Adrenal gland (tissue), 19 donors: ENCODE measurements at places on chromosomes 7 and 10. TPM values are rescaled to one million over a fixed set of nuclear protein-coding genes. Genes with fewer than 3 reads are reported as not detected.

PHKG1 gene
- 5.8 TPM for polyA plus RNA-seq

SPDYE2B gene
- not detected for polyA plus RNA-seq

CREB5 gene
- 5.4 TPM for polyA plus RNA-seq

TMEM130 gene
- polyA plus RNA-seq = 38.5 TPM

PTF1A gene
- polyA plus RNA-seq = not detected

TMEM270 gene
- not detected for polyA plus RNA-seq

LIPF gene
- polyA plus RNA-seq = 1.0 TPM

TEX47 gene
- not detected for polyA plus RNA-seq

PDK4 gene
- 82.0 TPM for polyA plus RNA-seq

GDF2 gene
- not detected for polyA plus RNA-seq

SLC26A5 gene
- polyA plus RNA-seq = 0.20 TPM

OPTN gene
- 63.2 TPM for polyA plus RNA-seq

ARHGAP12 gene
- 45.7 TPM for polyA plus RNA-seq

AS3MT gene
- 910 TPM for polyA plus RNA-seq

NYAP1 gene
- 2.8 TPM for polyA plus RNA-seq

SLC16A12 gene
- 0.44 TPM for polyA plus RNA-seq

POM121L12 gene
- not detected for polyA plus RNA-seq

HTR5A gene
- not detected for polyA plus RNA-seq

TDRD1 gene
- polyA plus RNA-seq = 0.08 TPM

RAB11FIP2 gene
- polyA plus RNA-seq = 1.8 TPM

CDC14C gene
- not detected for polyA plus RNA-seq

PUS7 gene
- polyA plus RNA-seq = 3.5 TPM

BLNK gene
- polyA plus RNA-seq = 2.6 TPM

TRPV6 gene
- 0.08 TPM for polyA plus RNA-seq
